GM12865 (cell line): ENCODE measurements at places on chromosomes 16 and 17.

DNA sequence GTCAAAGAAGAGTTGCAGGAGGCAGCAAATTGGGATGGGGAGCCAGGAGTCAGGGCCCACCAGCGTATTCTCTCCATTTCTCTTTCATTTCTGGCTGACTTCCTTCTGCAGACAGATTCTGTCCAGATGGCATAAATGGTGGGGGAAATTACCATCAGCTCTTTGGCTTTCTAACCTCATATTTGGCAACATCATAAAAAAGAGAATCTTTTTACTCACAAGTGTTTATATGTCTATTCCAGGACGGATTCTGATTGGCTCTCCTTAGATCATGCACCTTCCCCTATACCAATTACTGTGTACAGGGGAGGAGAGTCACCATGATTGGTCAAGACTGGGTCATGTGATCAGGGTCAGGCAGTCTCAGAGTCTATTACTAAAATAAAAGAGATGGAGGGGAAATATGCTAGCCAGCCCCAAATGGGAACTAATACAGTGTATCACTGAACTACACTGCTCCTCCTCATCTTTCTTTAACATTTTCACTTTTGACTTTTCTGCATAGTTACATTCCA, 537.1 kb upstream of the EEF2KMT start:
- DNase-seq: peak; percentile 5

GRCh38 chr17:41498276-41498675, 7.1 kb downstream of the KRT13 start:
- DNase-seq: no peak

DNA sequence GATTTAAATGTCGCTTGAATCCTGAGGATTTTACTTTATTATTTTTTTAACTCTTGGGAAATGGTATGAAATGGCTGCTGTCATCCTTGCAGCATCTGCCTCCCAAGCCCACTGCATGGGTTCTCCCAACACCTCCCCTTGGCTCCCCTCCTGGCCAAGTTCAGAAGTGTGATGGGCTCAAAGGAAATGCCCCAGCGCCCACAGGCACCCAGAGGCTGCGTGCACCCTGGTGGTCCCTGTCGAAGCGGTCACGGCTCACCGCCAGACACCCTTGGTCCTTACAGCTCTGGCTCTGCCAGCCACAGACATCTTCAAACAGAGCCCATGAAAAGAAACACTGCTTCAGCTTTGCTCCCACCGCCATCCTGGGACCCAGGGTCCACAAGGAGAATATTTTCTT, 334.7 kb downstream of the SOX9 start:
- DNase-seq: no peak

- peak; percentile 29 for DNase-seq
Measured at GRCh38 chr16:27225536-27226360, 22.4 kb downstream of the KDM8 start.

GRCh38 chr17:40333781-40334448, 24.9 kb downstream of the RARA start:
- no peak for DNase-seq

DNA sequence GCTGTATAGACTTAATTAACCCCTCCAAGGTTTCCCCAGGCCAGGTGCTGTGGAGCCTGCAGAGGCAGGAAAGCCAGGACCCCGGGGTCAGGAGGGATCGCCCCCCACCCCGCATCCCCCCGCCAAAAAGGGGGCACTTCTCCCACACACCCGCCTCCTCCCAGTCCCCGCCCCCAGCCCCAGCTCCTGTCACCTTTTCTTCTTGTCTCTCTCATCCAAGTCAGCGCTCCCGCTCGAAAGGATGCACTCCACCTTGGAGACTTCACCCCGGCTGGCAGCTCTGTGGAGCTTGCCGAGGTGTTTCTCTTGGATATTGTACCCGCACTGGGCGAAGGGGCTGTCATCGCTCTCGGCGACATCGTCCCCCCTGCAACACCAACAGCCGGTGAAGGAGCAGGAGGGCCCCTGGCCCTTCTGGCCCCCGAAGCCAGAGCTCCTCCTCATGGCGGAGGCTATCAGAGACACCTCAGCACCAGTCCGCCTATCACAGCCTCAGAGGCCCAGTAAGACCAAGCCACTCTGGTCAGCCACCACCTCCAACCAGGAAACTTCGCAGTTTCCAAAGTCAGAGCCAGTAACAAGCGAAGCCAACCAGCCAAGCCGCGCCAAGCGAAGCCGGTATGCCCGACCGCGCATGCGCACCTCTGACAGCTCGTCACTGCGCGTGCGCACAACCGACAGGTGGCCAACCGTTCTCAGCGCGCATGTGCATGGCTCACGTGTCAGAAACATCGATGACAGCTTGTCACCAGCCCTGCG, 52.5 kb downstream of the SHCBP1 start:
- DNase-seq: no peak

DNA sequence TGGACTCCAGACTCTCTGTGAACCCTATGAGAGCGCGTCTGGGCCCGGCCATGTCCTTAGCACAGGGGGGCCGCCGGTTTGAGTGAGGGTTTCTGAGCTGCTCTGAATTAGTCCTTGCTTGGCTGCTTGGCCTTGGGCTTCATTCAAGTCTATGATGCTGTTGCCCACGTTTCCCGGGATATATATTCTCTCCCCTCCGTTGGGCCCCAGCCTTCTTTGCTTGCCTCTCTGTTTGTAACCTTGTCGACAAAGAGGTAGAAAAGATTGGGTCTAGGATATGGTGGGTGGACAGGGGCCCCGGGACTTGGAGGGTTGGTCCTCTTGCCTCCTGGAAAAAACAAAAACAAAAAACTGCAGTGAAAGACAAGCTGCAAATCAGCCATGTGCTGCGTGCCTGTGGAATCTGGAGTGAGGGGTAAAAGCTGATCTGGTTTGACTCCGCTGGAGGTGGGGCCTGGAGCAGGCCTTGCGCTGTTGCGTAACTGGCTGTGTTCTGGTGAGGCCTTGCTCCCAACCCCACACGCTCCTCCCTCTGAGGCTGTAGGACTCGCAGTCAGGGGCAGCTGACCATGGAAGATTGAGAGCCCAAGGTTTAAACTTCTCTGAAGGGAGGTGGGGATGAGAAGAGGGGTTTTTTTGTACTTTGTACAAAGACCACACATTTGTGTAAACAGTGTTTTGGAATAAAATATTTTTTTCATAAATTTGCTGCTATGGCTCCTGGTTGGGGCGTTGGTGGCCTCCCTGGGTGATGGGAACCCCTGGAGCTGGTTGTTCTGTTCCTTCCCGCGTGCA, 23.1 kb downstream of the STAT5A start:
- no peak for DNase-seq

DNA sequence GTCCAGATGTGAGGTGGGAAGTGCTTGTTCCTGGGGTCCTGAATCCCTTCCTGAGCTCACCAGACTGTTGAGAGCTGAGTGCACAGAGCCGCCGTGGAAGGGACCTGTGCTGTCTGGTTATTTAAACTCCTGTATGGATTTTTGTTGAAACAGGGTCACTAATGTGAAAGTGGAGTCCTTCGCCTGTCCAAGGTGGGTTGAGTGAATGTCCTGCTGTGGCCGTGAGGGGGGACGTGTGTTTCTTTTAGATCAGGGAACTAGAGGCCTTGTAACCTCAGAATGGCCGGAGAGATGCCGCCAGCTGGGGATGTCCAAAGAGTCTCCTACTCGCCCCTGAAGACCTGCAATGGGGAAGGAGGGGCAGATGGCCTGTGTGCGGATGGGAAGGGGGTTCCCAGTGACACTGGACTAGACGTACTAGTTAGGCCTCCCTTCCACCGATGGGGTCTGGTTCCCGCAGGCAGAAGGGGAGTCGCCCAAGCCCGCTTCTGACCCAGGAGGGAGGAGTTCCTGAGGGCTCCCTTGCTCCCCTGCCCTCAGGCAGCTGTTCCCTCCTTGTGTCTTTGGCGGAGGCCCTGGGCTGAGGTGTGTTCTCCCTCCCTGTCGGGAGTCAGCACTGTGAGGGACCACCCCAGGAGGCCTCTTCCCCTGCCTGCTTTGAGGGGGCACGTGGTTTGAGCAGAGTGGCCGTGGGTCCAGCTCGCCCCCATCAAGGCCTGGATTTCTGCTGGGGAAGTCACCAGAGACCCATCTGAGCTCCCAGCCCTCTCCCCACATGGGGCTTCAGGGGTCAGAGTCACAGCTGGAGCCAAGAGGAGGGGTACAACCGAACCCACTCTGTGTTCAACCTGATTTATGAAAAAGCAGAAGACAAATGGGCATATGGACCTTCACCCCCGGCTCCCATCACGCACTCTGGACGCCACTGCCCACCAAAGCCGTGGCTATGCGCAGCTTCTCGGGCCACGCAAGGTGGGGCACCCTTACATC, 30.9 kb downstream of the OR1D5 start:
- DNase-seq: no peak

DNA sequence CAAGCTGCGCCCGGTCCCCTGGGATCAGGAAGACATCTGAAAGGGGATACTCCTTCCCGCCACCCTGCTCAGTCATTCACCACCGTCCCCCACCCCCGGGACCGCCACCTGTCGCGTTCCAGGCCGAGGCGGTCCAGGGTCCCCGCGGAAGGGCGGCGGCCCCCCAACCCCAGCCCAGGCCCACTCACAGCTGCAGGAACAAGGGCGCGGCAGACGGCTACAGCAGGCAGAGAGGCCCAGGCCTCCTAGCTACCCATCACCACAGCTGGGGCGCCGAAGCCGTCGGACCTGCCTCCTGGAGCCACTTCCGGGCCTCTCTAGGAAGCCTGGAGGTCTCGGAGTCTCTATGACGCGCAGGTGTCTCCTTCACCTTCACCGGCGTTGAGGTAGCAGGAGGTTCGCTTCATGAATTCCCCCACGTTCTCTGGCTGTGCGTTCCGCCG, at the start of gene SDR42E1:
Gene SDR42E1 (minus strand): TSS at position 272 of the 443 bp plus-strand sequence. CDS start 10,612 bp downstream, outside the sequence.
- DNase-seq: peak; percentile 86

- no peak for DNase-seq
Measured at GRCh38 chr17:1640329-1641064, 5.0 kb downstream of the SCARF1 start.

DNA sequence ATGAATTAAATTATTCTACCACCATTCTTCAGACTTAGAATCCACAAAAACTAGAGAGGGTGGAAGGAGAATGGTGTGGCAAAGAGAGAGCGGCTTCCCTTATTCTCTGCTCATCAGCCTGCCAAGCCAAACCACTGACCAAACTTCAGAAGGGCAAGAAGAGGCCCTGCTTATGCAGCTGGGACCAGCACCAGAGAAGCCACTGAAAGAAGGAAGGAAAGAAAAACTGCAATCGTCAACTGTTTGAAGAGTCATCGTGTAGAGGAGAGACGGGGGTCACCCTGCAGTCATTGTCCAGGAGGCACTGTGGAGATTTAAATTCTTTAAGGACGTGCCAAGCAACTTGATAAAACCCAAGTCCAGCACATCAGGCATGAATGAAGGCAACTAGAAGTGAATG, 15.6 kb downstream of the PMP22 start:
- DNase-seq: no peak

- DNase-seq: no peak
Measured at GRCh38 chr17:2701996-2702741, 9.4 kb downstream of the CLUH start.

GRCh38 chr17:80443916-80444643, 29.1 kb downstream of the ENDOV start:
- DNase-seq: no peak

- no peak for DNase-seq
Measured at GRCh38 chr16:82264756-82265155, 94.7 kb upstream of the MPHOSPH6 start.

DNA sequence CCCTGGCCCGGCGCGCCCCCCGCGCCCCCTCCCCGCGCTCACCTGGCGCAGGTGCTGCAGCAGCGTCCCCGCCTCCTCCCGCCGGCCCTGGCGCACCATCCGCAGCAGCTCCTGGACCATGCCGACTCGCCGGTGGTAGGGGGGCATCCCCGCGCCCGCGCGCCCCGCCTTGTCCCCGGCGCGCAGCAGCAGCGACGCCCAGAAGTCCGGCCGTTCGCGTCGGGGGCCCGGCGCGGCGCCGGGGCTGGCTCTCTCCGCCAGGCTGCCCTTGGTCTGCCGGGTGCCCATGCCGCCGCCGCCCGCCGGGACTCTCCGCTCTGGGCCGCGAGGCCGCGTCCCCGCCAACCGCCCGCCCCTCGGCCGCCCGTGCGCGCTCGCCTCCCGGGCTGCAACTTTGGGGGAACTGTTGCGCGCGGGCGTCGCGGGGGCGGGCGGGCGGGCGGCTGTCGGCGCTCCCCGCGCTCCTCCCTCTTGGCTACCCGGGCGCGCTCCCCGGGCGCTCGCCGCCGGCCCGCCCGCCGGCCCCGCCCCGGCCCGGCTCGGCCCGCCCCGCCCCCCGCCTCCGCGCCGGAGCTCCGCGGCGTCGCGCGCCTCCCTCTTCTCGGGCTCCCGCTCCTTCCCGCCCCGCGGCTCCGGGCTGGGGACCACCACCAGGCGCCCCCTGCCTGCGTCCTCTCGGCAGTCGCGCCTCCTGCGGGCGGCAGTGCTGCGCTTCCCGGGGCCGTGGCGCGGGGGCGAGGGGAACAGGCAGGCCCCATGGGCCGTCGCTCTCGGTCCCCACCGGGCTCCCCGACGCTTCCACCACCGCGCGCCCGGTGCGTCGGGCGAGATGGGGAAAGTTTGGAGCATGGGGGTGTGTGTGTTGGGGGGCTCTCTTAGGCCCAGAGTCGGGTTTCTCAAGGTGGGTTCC, at the start of gene LRRC75A:
Gene LRRC75A (minus strand): TSS at position 491 of the 910 bp plus-strand sequence. CDS start 203 bp downstream, at position 288.
- DNase-seq: peak; percentile 44

GRCh38 chr16:70432356-70432722, 6.6 kb downstream of the ST3GAL2 start:
- no peak for DNase-seq

- DNase-seq: no peak
Measured at GRCh38 chr17:17356931-17357270, 53.7 kb downstream of the NT5M start.

DNA sequence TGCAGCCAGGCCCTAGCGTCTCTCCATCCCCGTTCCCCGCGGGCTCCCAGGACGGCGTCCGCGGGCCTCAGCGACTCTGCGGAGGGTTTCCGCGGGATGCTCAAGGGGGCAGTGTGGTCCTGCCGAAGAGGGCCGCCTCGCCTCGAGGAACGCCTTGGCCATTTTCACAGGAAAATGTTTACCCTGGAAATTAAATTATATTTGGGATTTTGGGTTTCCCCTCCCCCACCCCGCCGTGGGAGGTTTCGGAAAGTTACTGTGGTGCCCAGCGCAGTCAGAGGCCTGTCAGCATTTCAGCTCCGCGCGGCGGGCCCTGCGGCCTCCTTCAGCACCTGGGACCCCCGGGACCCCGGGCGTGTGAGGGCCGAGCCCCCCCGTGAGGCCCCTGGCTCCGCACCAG, 94.5 kb downstream of the PCTP start:
- DNase-seq: peak; percentile 6

DNA sequence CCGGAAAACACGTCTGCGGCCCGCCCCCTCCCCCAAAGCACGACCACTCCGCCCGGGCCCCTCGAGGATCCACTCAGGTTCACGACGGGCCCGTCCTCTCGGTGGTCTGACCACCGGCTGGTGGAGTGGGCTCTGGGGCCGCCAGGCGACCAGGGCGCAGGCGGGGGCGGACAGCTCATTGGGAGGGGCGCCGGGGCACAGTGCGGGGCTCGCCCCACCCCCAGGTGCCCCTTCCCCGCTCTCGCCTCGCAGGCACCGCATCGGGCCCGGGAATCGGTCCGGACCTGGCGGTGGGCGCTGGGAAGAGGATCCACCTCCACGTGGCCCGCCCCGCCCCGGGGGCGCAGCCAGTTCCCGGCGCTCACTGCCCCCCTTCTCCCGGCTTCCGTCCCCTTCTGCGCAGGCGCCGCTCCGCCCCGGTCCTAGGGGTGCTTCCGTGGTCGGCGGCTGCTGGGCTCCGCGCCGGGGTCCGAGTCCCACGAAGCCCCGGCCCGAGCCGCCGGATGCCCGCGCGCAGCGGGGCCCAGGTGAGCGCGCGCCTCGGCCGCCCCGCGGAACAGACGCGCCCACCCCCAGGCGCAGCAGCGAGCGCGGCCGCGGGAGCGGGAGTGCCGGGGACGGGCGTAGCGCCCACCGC, at the start of gene MPG:
Gene MPG (plus strand): TSS at position 419 of the 637 bp plus-strand sequence. CDS start 85 bp downstream, at position 504.
- peak; percentile 90 for DNase-seq

- DNase-seq: no peak
Measured at GRCh38 chr16:54632322-54633220, 298.1 kb upstream of the IRX5 start.
